Activated T-cell treated with anti-CD3 and anti-CD28 coated beads, Interleukin-2, amount 50 U/mL, for 72 hours (primary cell): ENCODE measurements at places on chromosomes 12 and 14.
A peak's percentile ranks its signal among the peaks of the same experiment; 100 is the strongest.

DNA sequence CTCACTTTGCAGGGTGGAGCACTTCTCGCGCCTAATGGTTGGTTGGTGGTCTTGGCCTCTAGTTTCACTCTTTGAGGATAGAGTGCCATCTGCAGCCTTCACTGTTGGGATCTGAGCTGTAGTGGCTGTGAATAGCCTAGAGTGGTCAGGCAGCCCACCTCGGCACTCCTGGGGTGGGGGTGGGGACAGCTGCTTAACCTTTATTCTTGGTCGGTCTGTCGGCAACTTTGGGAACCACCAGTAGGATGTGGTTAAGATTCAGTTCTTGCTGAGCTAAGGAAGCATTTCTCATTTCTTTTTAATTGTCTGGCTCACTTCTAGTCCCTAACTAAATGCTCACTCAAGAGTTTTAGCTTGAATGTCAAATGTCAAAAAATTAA, 21.1 kb downstream of the TMBIM6 start:
- peak; percentile 39 for DNase-seq
- peak overlapping the region; percentile 70 for H3K4me3 ChIP-seq
- peak overlapping the region; percentile 97 for H3K27ac ChIP-seq
- no peaks in the 10 kb centered on the region for H3K27me3 ChIP-seq

DNA sequence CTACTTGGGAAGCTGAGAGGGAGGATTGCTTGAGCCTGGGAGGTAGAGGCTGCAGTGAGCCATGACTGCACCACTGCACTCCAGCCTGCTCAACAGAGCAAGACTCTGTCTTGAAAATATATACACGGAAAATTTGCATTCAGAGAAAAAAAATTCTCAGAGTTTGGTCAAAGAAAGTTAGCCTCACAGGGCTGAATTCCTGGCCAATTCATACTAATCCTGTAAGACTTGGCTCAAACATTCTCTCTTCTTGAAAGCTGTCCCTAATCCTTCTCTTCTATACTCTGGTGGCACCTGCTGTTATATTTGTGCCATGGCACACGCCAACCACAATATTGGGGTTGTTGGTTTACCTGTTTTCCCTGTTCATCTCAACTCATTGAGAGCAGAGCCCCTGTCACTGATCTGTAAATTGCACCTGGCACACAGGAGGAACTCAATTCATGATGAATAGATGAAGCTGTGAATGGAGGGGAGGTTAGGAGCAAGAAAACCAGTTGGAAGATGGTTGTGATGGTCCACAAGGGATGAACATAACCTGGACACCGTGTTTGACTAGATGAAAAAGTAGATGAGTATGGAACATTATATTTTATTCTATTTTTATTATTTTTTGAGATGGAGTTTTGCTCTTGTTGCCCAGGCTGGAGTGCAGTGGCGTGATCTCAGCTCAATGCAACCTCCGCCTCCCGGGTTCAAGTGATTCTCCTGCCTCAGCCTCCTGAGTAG, 36.8 kb upstream of the SPTSSA start:
- H3K27me3 ChIP-seq: no peaks in the 10 kb centered on the region
- no peak for DNase-seq
- H3K4me3 ChIP-seq: no peak overlapping the region
- no peak overlapping the region for H3K27ac ChIP-seq
- no peaks in the 10 kb centered on the region for H3K36me3 ChIP-seq
- no peaks in the 10 kb centered on the region for H3K4me1 ChIP-seq

GRCh38 chr12:1797011-1797901, 23.1 kb upstream of the LRTM2 start:
- peak overlapping the region; percentile 82 for H3K27ac ChIP-seq
- peak; percentile 56 for DNase-seq
- peak overlapping the region; percentile 93 for H3K4me3 ChIP-seq
- peaks cover 5% of the 10 kb centered on the region for H3K4me1 ChIP-seq

- no peak overlapping the region for H3K4me3 ChIP-seq
- no peaks in the 10 kb centered on the region for H3K36me3 ChIP-seq
These were observed 2.6 kb upstream of the CAPRIN2 start for GRCh38 chr12:30757316-30757715.

DNA sequence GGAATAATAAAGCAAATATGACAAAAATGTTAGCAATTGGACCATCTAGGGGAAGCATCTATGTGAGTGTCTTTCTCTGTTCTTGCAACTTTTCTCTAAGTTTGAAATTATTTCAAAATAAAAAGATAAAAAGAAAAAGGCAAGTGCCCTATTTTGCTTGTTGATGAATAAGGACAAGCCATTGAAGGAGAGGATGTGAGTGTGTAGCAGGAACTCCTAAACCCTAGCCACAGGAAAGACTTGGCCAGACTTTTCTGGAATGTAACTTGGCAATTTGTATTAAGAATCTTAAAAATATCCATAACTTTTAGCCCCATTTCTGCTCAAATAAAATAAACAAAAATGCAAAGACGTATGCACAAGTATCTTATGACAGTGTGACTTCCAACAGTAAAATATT, 279.4 kb downstream of the CACNA1C start:
- no peak for DNase-seq
- H3K36me3 ChIP-seq: no peaks in the 10 kb centered on the region
- H3K27ac ChIP-seq: no peak overlapping the region
- H3K27me3 ChIP-seq: peaks cover 10% of the 10 kb centered on the region
- no peak overlapping the region for H3K4me3 ChIP-seq

DNA sequence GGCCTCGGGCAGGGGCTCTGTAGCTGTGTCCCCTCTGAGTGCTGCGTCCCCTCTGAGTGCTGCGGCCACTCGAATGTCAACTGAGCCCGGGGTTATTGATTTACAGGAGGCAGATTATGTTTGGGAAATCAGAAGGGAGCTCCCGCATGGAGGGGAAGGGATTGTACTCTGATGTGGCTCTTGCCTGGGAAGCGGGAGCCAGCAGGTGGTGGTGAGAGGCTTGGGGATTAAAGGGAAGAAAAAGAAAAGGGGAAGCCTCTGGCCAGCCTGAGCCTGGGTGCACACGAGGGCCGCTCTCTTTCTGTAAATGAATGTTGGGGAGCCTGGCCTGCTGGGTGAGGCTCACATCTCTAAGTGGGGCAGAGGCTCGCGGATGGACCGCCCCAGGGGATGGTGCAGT, 143.7 kb downstream of the AACS start:
- no peak for DNase-seq
- no peak overlapping the region for H3K27ac ChIP-seq
- no peak overlapping the region for H3K4me3 ChIP-seq
